Pericardium fibroblast (primary cell): ENCODE measurements at places on chromosomes 7 and 10. TPM values are rescaled to one million over a fixed set of nuclear protein-coding genes. Genes with fewer than 3 reads are reported as not detected.

The SAP25 gene
- 0.93 and 2.4 TPM in 2 replicates for total RNA-seq

The CALML3 gene
- total RNA-seq, result not detected in 2 replicates

The C7orf33 gene
- total RNA-seq, result not detected in 2 replicates

The CASTOR2 gene
- 16.0 and 19.7 TPM in 2 replicates for total RNA-seq

The SH2D4B gene
- not detected in 2 replicates for total RNA-seq
